ENCODE measurements at places on chromosomes 11 and 22. TPM values are rescaled to one million over a fixed set of nuclear protein-coding genes. Genes with fewer than 3 reads are reported as not detected.

CNTF gene
- 0.84 TPM for polyA plus RNA-seq

BUD13 gene
- polyA plus RNA-seq: 18.8 TPM

DNA sequence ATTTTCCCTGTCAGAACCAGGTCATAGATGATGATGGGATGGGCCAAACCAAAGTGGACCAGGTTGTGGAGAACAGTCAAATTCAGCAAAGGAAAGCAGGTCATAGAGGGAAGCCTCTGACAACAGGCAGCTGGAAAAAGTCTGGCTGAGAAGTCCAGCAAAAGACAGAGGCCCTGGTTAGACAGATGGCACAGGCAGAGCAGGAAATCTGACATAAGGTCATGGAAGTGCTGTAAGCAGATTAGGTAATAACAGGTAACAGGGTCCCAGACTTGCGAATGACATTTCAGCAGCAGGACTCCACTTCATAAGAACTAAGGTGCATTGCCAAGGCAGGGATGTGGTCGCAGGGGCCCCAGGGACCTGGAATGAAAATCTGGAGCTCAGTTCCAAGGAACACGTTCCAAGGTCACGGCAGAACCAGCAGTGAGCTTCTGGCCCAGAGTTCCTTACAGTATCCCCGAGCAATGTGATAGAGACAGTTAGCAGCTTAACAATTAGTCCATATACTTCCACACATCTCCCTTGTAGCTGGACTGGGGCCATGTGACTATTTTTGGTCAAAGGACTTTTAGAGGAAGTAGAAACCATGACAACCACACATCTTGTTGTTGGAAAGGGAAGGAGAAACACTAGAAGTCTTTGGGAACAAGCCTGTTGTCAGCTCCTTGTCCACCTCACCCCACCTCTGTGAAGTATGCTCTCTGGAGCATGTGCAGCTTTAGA, 75.4 kb downstream of the ME3 start:
- peak overlapping the region; percentile 44 for H3K27ac ChIP-seq
- DNase-seq: peak; percentile 95
- no peaks in the 10 kb centered on the region for H3K27me3 ChIP-seq

DNA sequence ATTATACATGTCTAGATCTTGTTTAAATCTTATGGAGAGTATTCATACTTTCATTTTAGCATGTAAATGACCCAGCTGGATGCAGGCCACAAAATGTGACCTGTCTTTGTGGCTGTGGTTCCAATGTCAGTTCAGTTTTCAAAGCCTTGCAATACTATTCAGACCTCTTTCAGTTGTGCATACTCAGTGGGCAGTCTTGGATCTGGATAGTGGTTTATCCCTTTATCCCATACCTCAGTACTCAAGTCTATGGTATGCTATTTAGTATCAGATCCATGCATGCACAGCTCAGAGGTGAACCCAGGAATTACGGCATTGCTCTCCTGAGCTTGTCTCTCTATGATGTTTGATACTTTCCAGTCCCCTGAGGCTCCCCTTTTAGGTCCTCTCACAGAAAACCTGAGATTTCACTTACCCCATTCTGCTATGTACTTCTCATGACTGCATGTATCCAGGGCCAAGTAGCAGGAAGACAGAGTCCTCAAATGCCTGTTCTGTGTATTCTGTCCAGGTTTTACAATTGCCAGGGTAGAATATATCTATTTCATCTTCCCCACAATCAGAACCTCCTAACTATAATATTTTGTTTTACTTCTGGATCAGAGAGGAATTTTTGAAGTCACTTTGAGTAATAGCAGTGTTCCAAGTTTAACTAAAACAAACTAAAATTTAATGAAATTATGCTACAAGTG, 6.9 kb upstream of the P4HA3 start:
- H3K27me3 ChIP-seq: no peaks in the 10 kb centered on the region
- H3K36me3 ChIP-seq: no peaks in the 10 kb centered on the region
- H3K27ac ChIP-seq: peak overlapping the region; percentile 94
- H3K4me1 ChIP-seq: peaks cover 47% of the 10 kb centered on the region
- DNase-seq: peak; percentile 66
- H3K4me3 ChIP-seq: no peak overlapping the region

All from endothelial cell of umbilical vein (primary cell).